A549 (cell line): ENCODE measurements at places on chromosomes 16 and 17. TPM values are rescaled to one million over a fixed set of nuclear protein-coding genes. Genes with fewer than 3 reads are reported as not detected.

GRCh38 chr16:73383195-73383987 is 335.5 kb upstream of the ZFHX3 start:
- no peak for DNase-seq

Gene WDR81
- polyA plus RNA-seq = 22.6 to 26.8 TPM (median 25.5 TPM) in 3 replicates

Gene WFIKKN2
- not detected in 3 replicates for polyA plus RNA-seq

Gene VTN
- polyA plus RNA-seq = 24.5 to 31.1 TPM (median 25.5 TPM) in 3 replicates

DNA sequence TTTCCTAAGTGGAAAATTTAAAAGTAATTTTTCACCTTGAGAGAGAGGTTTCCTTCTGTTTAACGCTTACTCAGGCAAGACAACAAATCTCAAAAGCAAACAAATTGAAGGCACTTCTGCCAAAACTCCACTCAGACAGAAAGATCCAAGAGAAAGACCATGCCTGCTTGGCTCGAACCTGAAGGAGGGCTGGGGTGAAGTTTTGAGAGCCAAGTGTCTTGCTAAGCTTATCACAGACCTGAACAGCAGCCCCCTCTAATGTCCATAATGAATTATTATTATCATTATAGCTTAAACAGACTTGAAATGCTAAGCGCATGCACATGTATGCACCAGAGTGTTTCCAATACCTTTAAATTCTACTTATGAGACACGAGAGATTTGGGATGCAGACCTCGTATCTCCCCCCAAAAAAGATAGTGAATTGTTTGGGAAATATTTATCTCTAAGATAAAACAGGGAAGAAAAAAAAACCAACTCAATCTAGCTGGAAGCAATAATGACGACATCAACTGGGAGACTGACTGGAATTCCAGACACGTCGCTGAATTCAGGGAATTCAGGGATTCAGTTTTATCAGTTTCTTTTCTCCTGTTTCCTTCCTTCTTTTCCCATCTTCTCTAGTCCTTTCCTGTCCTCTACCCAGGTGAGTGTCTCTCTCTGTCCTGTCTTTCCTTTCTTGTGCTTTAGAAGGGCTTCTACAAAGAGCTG is 473.2 kb downstream of the RBFOX1 start:
- peak; percentile 1 for DNase-seq

DNA sequence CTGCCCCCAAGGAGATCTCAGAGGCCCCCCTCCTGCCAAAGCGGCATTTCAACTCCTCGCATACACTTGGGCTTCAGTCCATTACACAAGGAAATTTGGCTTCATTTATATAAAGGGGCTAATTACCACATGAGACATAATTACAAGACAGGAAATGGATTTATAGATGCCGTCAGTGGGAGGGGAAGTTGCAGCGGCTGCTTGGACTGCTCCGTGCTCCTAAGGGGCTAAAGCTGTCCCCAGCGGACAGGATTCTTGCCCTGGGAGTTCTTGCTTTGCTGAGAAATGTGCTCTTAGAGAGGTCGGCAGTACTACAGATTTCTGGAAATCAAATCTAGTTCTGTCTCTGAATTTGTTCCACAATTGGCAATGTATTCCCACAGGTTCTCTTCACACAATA is 57.2 kb upstream of the NLK start:
- no peak for DNase-seq

GRCh38 chr16:71258372-71258771 is 27.9 kb upstream of the HYDIN start:
- no peak for DNase-seq

- no peak for DNase-seq
Observed at GRCh38 chr16:88772871-88773811, 11.9 kb downstream of the PIEZO1 start.

DNA sequence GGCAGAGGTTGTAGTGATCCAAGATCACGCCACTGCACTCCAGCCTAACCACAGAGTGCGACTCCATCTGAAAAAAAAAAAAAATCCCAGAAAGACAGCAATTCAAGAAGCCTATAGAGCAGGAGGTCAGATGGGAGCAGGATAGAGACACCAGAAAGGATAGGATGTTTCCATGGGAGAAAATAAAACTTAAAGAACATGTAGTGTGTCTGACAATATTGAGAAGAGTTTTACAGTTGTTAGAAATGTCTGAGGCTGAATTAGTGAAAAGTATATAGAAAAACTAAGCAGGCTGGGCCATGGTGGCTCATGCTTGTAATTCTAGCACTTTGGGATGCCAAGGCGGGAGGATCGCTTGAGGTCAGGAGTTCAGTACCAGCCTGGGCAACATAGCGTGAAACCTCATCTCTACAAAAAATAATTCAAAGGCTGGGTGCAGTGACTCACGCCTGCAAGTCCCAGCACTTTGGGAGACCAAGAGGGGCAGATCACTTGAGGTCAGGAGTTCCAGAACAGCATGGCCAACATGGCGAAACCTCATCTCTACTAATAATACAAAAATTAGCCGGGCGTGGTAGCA is 15.3 kb upstream of the TRIM37 start:
- DNase-seq = no peak

Gene CTRB1
- polyA plus RNA-seq = not detected in 3 replicates

Gene CES1
- polyA plus RNA-seq = 17.9 to 18.5 TPM (median 18.1 TPM) in 3 replicates

GRCh38 chr16:14405611-14406537 is 224.2 kb downstream of the PARN start:
- DNase-seq = peak; percentile 59

GRCh38 chr16:31868691-31869167 is 4.9 kb upstream of the ZNF267 start:
- DNase-seq = peak; percentile 66

Gene MC1R
- 6.1 to 9.2 TPM (median 8.0 TPM) in 3 replicates for polyA plus RNA-seq

DNA sequence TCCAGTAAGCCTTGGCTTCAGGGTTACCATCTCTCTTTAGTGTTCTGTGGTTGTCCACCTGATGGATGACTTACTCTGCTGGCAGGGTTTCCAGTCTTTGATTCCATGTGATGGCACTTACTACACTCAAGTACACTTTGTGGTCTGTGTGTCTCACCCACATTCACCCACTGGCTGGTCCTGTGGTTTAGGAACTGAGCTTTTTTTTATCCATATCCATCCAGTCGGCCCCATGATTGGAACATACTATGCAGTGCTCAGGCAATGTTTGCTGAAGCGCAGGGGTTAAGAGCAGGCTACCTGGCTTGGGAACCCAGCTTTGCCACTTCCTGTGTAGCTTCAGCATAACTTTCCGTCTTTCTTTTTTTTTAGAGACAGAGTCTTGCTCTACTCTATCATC is 2.8 kb upstream of the FUS start:
- no peak for DNase-seq

DNA sequence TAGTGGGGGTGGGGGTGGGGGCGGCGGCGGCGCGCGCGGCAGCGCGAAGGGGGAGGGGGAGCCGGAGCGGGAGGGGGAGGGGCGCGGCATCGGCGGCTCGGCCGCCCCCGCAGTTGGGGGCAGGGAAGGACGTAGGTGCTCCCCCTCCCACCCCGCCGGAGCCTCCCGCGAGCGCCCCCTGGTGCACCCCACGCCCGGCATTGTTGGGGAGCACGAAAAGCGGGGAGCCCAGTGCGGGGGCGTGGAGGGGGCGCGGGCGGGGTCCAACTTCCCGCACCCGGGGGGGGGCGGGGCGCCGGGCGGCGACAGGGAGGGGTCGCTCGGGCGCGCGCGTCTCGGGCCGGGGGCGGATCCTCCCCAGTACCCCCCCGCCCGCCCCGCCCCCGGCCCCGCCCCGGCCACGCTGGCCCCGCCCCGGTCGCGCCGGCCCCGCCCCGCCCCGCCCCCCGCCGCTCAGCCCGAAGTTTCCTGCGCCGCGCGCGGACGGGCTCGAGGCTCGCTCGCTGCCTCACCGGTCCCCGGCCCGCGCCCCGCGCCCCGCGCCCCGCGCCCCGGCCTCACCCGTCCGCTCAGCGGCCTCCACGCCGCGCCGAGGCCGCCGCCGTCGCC is at the start of gene CACNA1H:
TSS of gene CACNA1H (plus strand) at position 456 of the 609 bp plus-strand sequence. CDS start 632 bp downstream, outside the sequence.
- DNase-seq = peak; percentile 58

DNA sequence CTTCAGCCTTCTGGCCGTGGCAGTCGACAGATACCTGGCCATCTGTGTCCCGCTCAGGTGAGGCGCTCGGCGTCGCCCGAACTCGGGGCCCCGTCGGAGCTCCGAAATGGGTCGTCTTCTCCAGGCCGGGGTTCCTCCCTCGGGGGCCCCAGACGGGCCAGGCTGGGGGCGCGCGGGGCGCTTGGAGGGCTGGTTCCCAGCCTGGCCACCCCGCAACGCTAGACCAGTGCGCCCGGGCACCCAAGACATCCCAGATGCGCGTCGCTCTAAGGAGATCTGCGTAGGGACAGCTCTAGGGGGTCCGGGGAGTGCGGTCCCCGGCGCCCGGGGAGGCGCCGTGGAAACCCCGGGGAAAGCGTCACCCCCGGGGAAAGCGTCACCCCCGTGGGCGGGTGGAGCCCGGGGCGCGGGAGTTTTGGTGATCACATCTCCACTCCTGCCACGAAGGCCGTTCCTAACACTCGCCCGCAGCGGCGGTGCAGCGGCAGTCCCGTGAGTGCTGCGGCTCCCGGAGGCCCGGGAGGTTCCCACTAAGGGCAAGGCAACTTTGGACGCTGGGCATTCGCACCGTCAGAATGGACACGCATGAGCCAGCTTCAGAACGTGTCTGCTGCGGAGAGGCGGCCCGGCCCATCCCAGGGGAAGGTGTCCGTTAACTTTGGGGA is 729 bp downstream of the ADORA2B start:
- no peak for DNase-seq

DNA sequence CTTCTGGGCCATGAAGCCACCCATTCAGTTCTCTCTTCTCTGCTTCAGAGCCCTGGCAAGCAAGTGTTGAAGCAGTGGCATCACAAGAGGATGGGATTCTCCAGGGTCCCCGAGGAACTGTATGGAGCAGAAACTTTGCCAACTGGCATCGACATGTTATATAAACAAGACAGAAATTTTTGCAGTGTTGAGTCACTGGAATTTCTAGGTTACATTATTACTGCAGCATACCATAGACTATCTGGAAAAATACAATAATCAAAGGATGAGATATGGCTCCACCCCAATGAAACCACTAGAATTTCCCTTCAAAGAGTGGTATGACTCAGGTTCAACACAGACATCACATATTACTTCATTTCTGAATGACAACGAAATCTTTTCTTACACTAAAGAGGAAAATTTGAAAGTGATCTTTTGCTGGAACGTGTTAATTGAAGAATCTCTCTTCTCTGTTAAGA is 343.0 kb upstream of the DYNLRB2 start:
- peak; percentile 36 for DNase-seq

GRCh38 chr16:1163567-1164055 is 10.7 kb downstream of the CACNA1H start:
- no peak for DNase-seq

GRCh38 chr17:83161298-83162034 is 82.1 kb downstream of the METRNL start:
- no peak for DNase-seq

DNA sequence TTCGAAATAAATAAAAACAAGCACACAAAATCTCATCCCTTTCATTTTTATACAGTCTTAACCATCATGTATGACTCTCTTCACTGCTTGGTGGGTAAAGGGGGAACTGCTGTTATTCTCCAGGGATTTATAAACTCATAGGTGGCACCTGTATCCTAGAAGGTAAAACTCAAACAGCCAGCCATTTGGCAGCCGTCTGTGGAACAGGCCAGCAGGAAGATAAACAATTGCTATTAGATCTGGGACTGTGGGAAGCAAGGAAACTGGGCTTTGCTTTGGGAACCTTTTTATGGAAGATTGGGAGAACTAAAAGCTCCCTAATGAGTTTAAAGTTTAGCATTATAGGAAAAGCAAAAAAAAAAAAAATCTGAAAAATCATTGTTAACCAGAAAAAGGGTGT is 126.0 kb downstream of the TANGO6 start:
- no peak for DNase-seq

DNA sequence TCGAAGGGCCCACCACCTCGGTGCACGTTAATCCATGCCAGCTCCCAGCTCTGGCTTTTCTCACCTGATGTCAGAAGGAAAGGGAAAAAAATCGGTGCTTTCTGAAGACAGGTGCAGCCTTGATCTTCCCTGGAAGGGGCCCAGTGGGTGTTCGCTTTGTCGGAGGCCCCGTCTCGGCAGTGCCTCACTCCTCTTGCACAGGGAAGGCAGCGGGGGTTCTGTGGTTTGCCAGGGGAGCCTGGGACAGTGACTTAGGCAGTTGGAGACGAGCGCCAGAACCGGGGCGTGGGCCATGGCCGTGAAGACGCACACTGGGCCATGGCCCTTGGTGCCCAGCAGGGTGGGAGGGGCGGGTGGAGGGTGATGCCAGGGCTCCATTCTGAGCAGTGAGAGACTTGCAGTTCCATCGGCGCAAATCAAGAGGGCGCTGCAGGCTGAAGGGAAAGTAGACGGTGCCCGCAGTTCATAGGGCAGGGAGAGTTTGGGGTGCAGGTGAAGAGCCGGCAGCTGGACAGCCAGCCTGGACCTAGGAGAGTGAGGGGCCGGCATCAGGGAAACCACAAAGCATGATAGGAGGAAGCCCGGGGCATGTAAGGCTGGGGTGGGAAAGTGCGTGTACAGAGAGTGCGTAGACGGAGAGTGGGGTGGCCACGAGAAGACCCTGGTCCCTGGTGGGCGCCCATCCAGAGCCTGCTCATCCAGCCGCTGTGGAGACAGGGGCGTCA is 101.3 kb upstream of the CHMP6 start:
- DNase-seq = no peak

Gene SLFN12L
- not detected in 3 replicates for polyA plus RNA-seq

Gene HOXB13
- polyA plus RNA-seq = 3.0 to 3.5 TPM (median 3.2 TPM) in 3 replicates

Gene KRTAP16-1
- not detected in 3 replicates for polyA plus RNA-seq

Gene KRTAP2-3
- polyA plus RNA-seq = 0.10 TPM in 1 of 3 replicates, not detected in the others
